AG09309 (cell line): ENCODE measurements at places on chromosomes 2 and 18.

DNA sequence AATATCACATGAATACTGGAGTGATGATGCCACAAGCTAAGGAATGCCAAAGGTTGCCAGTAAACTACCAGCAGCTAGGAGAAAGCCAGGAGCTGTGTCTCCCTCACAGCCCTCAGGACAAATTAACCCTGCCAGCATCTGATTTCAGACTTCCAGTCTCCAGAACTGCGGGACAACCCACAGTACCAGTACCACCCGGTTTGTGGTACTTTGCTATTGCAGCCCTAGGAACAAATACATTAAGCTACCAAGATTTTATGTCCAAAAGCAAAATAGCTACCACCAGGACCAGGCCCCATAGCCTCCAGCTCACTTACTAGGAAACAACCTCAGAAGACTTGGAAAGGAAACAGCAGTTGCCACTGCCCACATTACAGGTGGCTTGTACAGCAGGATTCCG is 10.0 kb downstream of the PID1 start:
- no peak for DNase-seq

GRCh38 chr2:66445076-66445924 is 10.4 kb downstream of the MEIS1 start:
- no peak for DNase-seq

DNA sequence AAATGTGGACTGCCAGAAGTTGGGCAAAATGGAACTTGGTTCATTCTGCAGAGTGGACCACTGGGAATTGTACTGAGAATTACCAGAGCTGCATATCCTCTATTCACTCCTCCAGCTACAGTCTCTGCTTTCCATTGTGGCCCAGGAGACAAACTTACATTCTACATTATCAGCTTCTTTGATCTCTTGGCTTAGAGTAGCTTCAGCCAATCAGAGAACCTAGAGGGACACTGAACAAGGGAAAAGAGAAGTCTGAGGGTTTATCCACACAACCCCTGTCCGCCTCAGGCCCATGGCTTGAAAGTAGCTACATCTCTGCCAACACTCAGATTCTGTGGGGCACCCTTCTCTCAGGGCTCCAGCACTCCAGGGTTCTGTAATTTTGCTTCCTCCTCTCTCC is 251.1 kb downstream of the TRIB2 start:
- no peak for DNase-seq

- DNase-seq: peak; percentile 11
Observed at GRCh38 chr18:70288851-70289328, at the start of gene SOCS6. SOCS6 (plus strand) TSS chr18:70289045; CDS start chr18:70324669, 35,624 bp downstream.

GRCh38 chr2:154240921-154241379 is 369.2 kb downstream of the GALNT13 start:
- DNase-seq: no peak

GRCh38 chr18:7532942-7533341 is 34.2 kb upstream of the PTPRM start:
- DNase-seq: no peak

DNA sequence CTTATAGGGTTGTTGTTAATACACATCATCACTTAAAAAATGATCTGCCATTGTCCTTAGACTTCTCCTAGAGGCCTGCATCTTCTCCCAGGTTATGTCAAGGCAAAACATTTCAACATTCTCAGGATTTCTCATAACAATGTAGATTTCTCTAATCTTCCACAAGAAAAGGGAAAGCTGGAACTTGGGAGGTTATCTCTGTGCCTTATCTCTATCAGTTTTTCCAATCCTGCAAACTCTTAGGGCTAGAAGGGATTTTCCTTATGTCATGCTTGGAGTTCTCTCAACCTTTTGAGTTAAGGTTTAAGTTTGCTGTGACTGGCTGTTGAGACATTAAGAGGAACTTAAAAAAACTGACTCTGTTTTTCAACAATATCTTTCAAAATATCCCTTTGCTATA is 300.6 kb upstream of the TFPI start:
- no peak for DNase-seq

- DNase-seq: no peak
Observed at GRCh38 chr2:240604291-240604938, 17.9 kb downstream of the CAPN10 start.

GRCh38 chr2:67215214-67216055 is 181.7 kb upstream of the ETAA1 start:
- DNase-seq: peak; percentile 17

DNA sequence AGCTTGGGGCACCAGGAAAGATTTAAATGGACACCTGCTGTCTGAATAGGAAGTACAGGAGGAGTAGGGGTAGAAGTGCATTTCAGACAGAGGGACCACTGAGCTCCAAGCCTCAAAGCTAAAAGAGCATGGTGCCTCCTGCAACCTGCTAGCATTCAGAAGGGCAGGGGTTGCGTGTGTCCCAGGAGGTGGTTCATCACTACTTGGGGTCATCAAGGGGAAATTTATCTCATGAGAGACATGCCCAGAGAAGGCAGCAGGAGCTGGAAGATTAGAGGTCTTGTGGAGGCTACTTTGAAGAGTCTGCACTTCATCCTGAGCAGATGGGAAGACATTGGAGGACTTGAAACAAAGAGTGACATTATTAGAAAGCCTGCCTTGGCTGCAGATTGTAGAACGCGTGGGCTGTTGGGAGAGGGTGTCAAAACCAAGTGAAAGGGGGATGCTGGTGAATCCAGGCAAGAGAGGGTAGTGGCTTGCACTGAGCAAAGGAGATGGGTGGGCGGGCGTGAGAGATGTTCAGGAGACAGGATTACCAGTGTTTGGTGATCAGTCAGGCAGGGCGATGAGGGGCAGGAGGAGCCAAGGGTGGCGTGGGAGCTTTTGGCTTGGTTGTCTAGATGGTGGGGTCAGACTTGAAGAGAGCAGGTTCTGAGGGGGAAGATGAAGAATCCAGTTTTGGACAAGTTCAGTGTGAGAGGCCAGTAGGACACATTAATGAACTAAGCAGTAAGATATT is 154.0 kb downstream of the DYSF start:
- no peak for DNase-seq

DNA sequence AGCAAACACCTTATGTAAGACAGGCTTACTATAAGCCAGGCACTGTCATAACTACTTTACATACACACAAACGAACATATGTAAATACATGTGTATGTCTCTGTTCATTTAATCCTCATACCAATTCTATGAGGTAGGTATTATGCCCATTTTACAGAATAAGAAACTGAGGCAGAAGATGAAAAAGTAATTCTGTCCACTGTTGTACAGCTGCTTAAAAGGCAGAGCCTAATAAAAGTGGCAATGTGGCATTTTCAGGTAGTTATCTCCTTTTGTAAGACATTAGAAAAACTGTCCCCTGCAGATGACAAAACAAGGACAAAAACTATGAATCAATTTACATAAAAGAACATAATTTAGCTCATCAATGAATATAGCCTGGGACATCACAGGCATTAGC is 69.9 kb downstream of the PLEKHM3 start:
- no peak for DNase-seq

- DNase-seq: no peak
Observed at GRCh38 chr2:168293766-168294165, 46.4 kb upstream of the STK39 start.

DNA sequence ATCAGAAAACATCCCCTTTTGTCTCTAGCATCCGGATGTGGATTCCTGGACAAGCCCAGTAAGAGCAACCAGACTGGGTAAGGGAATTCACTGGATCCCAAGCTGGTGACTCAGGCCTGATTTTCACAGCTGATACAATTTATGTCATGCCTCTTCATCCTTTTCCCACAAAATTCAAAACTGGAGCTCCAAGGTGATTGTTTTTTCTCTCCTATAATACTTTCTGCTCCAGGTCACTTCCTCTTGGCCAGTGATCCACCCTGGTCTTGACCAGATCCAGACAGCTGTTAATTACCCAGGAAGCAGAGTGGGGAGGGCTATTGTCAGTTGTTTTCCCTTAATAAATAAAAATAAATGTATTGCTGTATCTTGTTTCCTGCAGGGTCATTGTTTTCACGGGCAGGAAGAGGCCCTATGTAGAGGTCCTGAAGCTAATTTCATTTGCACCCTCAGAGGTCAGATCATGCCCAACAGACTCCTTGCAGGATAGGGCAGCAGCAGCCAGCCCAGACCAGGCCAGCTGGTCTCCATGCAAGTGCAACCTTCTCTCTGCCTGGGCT is 57.6 kb downstream of the EVA1A start:
- DNase-seq: peak; percentile 55

GRCh38 chr2:215479121-215479520 is 43.3 kb upstream of the FN1 start:
- DNase-seq: no peak

DNA sequence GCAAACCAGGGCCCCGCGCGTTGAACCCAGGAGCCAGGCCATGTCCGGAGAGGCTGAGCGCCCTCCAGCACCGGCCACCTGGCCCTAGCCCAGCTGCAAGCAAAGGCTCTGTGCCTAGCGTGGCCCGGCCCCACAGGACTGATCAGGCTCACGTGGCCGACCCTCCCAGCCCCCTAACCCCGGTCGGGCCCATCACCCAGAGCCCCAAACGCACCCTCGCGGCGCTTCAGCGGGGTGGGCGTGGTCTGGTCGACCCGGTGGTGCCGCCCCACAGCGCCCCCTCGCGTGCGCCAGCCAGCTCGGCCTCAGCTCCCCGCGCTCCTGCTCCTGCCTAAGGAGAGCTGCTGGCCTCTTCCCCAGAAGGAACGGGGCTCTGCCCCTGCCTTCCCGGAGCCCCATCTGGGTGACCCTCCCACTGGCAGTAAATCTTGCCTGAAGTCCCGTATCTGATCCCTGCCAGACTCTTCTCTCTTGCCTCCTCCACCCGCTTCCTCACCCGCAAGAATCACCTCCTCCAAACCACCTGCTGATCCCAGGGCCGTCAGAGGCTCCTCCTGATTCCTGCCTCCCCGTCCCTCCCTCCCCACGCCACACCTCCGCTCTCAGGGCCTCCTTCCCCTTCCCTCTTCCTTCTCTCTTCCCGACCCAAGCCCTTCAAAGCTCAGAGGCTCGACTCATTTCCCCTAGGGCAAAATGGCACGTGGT is 12.3 kb upstream of the TEX51 start:
- DNase-seq: no peak

DNA sequence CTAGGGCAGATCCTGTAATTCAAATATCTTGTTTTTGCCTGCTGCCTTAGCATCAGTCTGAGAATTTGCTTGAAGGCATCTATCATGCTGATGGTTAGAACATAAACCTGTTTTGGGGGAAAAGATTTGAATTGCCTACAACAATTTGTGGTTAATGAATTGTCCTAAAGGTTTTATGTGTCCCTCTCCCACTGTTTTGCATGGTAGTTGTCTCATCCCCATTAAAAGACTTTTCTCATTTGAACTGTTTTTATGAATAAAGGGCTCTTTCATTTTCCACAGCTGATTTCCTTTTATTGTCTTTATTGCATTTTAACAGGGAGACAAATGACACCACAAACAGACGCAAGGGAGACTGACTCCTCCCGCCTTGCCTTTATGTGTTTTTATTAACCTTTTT is 275.6 kb downstream of the PIK3C3 start:
- DNase-seq: no peak
